ENCODE measurements at places on chromosomes 1 and 21.
A peak's percentile ranks its signal among the peaks of the same experiment; 100 is the strongest.

DNA sequence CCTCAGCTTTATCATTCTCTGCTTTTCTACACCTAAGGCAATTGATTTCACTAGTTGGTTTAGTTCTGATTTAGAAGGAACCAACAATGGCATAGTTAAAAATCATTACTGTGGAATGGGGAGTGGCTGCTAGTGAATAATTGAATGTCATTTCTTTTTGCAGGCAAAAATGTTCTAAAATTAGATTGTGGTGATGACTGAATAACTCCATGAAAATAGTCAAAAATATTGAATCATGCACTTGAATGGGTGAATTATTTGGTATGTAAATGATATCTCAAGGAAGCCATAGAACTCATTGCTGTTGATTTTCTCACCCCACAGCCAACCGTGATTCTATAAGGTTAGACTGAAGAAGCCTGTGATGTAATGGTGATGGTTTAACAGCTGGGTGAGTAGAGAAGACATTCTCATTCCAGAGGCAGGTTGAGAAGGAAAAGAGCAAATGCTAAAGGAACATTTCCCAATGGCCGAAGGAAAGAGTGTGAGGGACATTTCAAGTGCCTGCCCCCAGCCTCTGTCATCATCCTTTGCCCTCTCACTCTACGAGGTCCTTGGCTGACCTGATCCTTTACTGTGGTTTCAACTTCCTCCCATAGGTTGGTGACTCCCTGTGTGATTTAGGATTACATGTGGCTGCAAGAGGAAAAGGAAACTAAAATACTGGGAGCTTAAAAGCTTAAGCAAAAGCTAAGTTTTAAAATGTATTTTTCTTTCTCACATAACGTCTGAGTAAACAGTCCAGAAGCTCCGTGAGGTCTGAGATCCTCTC is 12.5 kb downstream of the OVAAL start:
- DNase-seq: no peak

GRCh38 chr1:208077232-208078075 is 166.5 kb upstream of the CD34 start:
- DNase-seq: no peak

DNA sequence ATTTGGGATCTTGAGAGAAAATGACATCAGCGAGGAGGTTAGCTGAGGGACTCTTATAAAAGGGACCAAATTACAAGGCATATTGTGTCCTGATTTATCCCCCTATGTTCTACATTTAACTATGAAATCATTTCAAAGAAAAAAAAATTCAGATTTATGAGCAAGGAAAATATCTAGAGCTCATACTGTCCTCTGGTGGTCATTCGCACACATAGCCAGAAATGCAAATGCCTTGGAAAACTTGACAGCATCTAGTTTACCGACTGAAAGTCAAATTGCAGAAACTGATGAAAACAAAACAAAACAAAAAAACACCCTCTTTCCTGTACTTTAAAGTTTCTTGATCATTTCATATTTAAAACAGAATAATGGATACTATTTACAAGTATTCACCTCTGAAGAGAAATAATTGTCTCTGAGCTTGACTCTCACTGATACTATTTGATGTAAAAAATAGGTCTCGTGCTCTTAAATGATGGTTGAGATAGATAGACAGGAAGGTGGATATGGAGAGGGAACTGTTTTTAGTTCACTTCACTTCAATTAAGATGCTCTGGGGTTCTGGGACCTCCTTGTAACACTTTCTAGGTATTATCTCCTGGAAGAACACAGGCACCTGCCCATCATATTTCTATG is 253.8 kb downstream of the PCP4 start:
- no peak for DNase-seq

DNA sequence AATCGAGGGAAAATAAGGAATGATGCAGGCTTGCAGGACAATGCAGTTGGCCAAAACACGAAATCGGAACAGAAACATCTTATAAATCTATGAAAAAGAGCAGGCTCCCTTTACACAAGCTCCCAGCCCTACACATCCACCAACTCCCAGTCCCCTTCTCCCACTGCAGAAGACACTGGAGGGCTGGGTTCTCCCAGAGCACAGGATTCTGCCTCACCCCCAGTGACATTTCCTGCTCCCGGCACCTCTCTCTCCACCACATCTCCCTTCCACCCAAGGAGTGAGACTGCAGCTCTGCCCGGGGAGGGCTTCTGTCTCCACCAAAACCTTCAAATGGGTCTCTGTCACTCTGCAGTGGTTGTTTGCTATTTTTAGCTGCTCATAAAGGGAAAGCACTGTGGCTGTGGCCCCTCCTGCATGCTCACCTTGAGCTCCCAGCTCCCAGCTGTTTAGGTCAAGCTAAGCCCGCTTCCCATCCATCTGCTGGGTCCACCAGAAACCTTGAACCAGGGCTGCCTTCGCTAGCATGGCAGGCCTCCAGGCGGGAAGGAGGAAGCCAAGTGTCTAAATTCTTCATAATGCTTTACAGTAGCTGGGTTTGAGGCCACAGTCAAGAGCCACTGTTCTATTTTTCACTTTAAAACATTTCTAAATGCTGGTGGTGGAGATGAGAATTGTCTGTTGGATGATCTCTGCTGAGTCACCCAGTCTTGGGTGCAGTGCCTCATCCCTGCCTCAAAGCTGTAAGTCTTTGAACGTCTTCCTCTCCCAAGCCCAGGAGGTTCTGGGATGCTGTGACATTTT is 3.3 kb upstream of the C2CD2 start:
- peak; percentile 64 for DNase-seq

- no peak for DNase-seq
Measured at GRCh38 chr1:218341325-218341724, 3.8 kb upstream of the TGFB2 start.

- DNase-seq: no peak
Measured at GRCh38 chr1:232521660-232522059, 108.3 kb downstream of the SIPA1L2 start.

- peak; percentile 79 for DNase-seq
Measured at GRCh38 chr1:108646648-108647269, 14.1 kb downstream of the HENMT1 start.

GRCh38 chr21:41141031-41141457 is 26.9 kb upstream of the BACE2 start:
- DNase-seq: no peak

DNA sequence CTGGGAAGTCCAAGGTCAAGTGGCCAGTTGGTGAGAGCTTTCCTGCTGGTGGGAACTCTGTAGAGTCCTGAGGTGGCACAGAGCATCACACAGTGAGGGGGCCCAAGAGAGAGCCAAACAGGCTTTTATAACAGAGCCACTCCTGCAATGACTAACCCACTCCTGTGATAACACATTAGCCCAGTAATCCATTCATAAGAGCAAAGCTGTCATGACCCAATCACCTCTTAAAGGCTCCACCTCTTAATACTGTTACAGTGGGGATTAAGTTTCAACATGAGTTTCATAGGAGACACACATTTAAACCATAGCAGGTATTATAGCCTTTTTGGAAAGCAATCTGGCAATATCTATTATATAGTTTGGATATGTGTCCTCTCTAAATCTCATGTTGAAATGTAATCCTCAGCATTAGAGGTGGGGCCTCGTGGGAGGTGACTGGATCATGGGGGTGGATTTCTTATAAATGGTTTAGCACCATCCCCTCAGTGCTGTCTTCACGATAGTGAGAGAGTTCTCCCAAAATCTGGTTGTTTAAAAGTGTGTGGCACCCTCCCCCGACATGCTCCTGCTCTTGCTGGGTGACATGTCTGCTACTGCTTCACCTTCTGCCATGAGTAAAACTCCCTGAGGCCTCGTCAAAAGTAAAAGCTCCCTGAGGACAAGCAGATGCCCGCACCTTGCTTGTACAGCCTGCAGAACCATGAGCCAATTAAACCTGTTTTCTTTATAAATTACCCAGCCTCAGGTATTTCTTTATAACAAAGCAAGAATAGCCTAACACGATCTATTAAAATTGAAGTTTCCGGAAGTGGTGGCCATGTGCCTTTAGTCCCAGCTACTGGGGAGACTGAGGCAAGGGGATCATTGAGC is 64.5 kb downstream of the CD58 start:
- DNase-seq: no peak

DNA sequence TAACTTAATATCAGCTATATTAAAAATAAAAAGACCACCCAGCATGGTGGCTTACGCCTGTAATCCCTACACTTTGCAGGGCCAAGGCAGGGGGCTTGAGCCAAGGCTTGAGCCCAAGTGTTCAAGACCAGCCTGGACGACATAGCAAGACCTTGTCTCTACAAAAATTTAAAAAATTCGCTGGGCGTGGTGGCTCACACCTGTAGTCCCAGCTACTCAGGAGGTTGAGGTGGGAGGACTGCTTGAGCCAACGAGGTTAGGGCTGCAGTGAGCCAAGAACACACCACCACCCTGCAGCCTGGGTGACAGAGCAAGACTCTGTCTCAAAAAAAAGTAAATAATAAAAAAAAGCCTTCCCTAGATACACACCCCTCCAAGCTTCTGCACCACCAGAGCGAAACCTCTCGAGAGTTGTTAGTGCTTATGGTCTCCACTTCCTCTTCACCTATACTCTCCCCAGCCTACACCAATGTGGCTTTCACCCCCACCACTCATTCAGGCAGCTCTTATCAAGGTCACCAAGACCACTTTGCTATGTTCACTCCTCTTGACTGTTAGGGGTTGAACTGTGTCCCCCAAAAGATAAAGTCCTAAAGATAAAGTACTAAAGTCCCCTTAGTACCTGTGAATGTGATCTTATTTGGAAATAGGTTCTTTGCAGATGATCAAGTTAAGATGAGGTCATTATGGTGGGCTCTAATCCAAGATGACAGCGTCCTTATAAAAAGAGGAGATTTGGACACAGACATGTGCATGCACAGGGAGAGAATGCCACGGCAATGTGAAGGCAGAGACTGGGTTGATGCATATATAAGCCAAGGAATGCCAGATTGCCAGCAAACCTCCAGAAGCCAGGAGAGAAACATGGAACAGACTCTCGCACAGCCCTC is 6.8 kb upstream of the PPP1R15B start:
- DNase-seq: no peak

DNA sequence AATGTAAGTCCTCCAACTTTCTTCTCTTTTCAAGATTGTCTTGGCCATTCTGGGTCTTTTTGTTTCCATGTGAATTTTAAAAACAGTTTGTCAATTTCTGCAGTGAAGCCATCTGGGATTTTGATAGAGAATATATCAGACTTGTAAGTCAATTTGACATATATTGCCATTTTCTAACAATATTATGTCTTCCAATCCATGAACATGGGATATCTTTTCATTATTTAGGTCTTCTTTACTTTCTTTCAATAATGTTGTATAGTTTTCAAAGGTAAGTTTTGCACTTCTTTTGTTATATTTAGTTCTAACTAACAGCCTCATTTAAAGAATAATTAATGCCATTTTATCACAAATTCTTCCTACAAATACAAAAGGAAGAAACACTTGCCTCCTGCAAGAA is 73.4 kb downstream of the STUM start:
- DNase-seq: no peak

DNA sequence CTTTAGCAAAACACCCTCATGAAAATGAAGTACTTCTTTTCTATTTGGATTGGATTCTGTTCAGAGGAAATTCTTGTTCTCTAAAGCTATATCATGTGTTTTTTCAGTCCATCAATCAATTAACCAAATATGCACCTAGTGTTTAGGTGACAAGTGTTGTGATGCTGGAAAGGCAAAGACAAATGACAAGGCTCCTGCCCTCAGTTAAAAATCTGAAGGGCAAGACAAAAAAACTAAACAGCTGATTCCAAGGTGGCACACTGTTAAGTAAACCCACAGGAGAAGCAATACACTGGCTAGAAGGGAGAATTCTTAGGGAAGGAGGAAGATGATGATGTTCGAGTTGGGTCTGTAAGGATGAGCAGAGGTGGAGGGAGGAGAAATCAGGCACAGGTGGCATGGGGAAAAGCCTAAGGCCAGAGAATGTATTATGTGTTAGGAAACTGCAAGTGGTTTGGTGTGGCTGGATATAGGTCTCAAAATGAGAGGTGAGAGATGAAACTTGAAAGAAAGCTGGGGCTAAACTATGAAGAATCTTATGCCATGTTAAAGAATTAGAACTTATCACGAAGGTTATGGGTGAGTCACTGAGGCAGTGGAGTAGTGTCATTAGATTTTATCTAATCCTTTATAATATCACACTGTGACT is 51.8 kb upstream of the GFI1 start:
- DNase-seq: no peak

- no peak for DNase-seq
Measured at GRCh38 chr1:168390271-168390670, 109.6 kb downstream of the TBX19 start.

DNA sequence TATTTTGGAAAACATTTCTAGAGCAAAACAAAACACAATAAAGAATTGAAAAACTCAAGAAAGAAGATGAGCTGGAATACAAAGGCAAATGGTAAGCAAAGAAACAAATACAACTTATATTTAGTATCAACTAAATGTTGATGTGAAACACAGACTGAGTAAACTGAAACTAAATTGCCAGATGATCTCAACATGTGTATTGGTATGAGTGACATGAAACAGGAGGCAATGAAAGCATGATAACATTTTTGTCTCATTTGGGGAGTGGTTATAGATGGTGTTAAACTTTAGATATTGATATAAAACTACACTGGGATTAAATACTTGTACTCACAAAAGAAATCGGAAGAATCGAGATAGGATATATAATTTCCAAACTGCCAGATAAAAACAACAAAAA is 805.6 kb upstream of the CXADR start:
- DNase-seq: no peak

GRCh38 chr21:15731243-15731613 is 1.4 kb downstream of the USP25 start:
- no peak for DNase-seq

DNA sequence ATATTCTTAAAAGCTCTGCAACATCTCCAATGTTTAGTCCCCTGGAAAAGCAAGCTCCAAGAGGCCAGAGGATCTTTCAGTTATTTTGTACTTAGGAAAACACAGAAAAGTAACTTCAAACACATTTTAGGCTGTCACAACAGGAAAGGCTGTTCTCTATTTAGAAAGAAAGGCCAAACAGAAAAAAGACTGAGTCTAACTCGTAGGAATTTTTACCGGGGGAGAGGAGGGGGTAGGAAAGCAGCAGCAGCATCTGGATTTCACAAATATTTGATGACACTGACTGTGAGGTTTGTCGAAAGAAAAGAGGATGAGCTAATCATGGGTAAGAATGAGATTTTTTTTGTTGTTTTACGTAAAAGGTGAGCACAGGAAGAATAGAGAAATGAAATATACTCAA is 107.1 kb downstream of the EIF4G3 start:
- DNase-seq: no peak

DNA sequence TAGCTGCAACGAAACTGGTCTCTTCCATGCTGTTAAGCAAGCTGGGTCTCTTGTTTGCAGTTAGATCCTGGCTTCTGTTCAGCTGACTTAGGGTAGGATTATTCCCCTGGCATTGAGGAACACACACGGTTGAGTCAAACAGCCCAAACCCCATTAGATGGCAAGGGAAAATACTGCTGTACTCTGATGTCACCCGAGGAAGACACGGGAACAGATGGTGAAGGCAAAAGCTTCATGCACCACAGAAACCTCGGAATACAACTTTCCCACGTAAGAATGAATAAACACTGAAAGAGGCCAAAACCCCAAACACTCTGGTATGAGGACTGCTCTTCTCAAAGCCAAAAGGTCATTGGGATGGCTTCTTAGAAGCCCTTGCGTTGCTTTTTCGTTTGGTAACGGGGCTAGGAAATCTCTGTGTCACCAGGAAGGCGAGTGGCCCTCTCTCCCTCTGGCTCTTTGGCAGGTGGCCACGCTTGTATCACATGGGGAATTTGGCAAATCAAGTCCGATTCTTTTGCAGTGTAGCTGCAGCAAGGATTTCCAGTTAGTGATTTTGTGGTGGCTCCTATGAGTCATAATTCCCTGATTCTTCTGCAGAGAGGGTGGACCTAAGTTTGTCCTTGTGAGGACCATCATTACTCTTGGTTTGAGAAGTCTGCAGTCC is 16.7 kb upstream of the LYST start:
- peak; percentile 93 for DNase-seq

- DNase-seq: no peak
Measured at GRCh38 chr1:62530516-62531154, 66.7 kb upstream of the ANGPTL3 start.

Data from sigmoid colon (tissue), 7 donors.